Uterus (tissue), 4 donors: ENCODE measurements at places on chromosomes 1 and 21. TPM values are rescaled to one million over a fixed set of nuclear protein-coding genes. Genes with fewer than 3 reads are reported as not detected.

GRCh38 chr1:245054105-245054504 is 100.7 kb upstream of the KIF26B start:
- H3K4me3 ChIP-seq: no peak overlapping the region
- no peaks in the 10 kb centered on the region for H3K36me3 ChIP-seq
- DNase-seq: no peak

GRCh38 chr1:11456965-11457364 is 22.0 kb upstream of the DISP3 start:
- H3K36me3 ChIP-seq: no peaks in the 10 kb centered on the region
- DNase-seq: no peak
- no peak overlapping the region for H3K27ac ChIP-seq
- H3K27me3 ChIP-seq: no peaks in the 10 kb centered on the region
- no peaks in the 10 kb centered on the region for H3K4me1 ChIP-seq

- DNase-seq: no peak
- no peak overlapping the region for H3K27ac ChIP-seq
- no peaks in the 10 kb centered on the region for H3K27me3 ChIP-seq
Measured at GRCh38 chr1:3673381-3674099, 21.2 kb downstream of the TP73 start.

GRCh38 chr21:42154237-42155044 is 64.5 kb upstream of the ABCG1 start:
- DNase-seq: no peak
- no peak overlapping the region for H3K4me3 ChIP-seq
- H3K4me1 ChIP-seq: no peaks in the 10 kb centered on the region

Gene ZSWIM5
- 6.6 TPM for total RNA-seq

Gene DISP3
- 0.90 TPM for total RNA-seq

GRCh38 chr1:225695578-225696337 is 42.8 kb upstream of the ENAH start:
- no peak overlapping the region for H3K4me3 ChIP-seq
- peak overlapping the region; percentile 64 for H3K27ac ChIP-seq
- H3K36me3 ChIP-seq: no peaks in the 10 kb centered on the region
- DNase-seq: no peak
- no peaks in the 10 kb centered on the region for H3K4me1 ChIP-seq

GRCh38 chr1:160375788-160376524 is 9.1 kb downstream of the NHLH1 start:
- H3K4me3 ChIP-seq: no peak overlapping the region
- H3K36me3 ChIP-seq: no peaks in the 10 kb centered on the region
- no peak for DNase-seq
- no peaks in the 10 kb centered on the region for H3K4me1 ChIP-seq
- H3K27ac ChIP-seq: no peak overlapping the region

- H3K27ac ChIP-seq: no peak overlapping the region
- H3K27me3 ChIP-seq: no peaks in the 10 kb centered on the region
- H3K4me1 ChIP-seq: no peaks in the 10 kb centered on the region
- DNase-seq: no peak
- no peaks in the 10 kb centered on the region for H3K36me3 ChIP-seq
Measured at GRCh38 chr1:159214149-159214760, 9.6 kb downstream of the ACKR1 start.

GRCh38 chr1:5543235-5543634 is 449.0 kb downstream of the NPHP4 start:
- peaks cover 7% of the 10 kb centered on the region for H3K27me3 ChIP-seq
- no peaks in the 10 kb centered on the region for H3K4me1 ChIP-seq
- H3K4me3 ChIP-seq: no peak overlapping the region
- H3K27ac ChIP-seq: no peak overlapping the region
- no peak for DNase-seq
- H3K36me3 ChIP-seq: no peaks in the 10 kb centered on the region

Gene GBP6
- not detected for total RNA-seq

DNA sequence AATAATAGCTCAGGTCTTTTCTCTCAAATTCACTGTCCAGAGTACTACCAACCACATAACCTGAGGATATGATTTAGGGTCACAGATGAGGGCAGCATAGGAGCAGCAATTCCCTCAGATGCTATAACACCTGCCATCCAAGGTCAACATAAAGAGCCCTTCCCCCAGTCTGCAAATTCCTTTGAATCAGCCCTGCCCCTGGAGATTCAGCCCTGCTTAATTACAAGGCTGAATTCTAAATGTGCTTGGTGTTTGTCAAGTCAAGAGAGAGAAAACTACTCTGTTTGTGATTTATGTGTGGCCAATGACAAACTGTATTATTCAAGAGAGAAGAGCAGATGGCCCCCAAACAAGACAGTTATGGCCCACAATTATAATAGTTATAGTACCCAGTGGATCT is 195.7 kb upstream of the ADGRL2 start:
- H3K4me3 ChIP-seq: no peak overlapping the region
- no peak for DNase-seq
- no peaks in the 10 kb centered on the region for H3K36me3 ChIP-seq
- H3K4me1 ChIP-seq: no peaks in the 10 kb centered on the region
- H3K27me3 ChIP-seq: no peaks in the 10 kb centered on the region

Gene NES
- 49.6 TPM for total RNA-seq

DNA sequence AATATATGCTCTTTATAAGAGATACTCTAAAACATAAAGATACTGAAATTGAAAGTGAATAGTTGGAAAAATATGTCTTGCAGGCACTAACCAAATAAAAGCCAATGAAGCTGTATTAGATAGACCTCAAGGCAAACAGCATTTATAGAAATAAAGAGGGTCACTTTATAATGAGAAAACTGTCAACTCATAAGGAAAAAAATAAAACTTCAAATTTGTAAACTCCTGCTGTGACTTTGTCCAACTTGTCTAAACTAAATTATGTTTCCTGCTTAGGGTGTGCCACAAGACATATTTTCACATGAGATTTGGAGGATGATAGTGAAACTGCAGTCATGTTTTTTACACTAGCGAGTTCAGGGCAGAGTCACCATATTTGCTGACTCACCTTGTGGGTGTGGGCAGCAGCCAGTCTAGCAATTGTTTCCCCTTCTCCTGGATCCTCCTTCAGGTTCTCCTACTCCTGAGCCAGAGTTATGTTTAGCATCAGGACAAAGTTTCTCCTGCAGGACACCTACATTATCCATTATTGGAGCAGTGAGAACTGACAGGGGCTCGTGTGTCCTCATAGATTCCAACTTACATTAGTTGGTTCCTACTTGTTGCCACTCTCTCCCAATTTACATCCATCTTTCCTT is 43.8 kb downstream of the CD53 start:
- no peak overlapping the region for H3K4me3 ChIP-seq
- no peaks in the 10 kb centered on the region for H3K36me3 ChIP-seq
- DNase-seq: no peak
- no peaks in the 10 kb centered on the region for H3K4me1 ChIP-seq

GRCh38 chr1:56374026-56374974 is 205.1 kb downstream of the PLPP3 start:
- no peaks in the 10 kb centered on the region for H3K36me3 ChIP-seq
- no peaks in the 10 kb centered on the region for H3K27me3 ChIP-seq
- H3K27ac ChIP-seq: no peak overlapping the region
- no peak overlapping the region for H3K4me3 ChIP-seq
- DNase-seq: no peak

Gene GBP4
- 11.5 TPM for total RNA-seq

GRCh38 chr1:32172621-32173245 is 6.7 kb upstream of the TXLNA start:
- H3K4me3 ChIP-seq: no peak overlapping the region
- H3K4me1 ChIP-seq: no peaks in the 10 kb centered on the region
- no peaks in the 10 kb centered on the region for H3K27me3 ChIP-seq
- DNase-seq: no peak

- H3K27me3 ChIP-seq: no peaks in the 10 kb centered on the region
- H3K27ac ChIP-seq: peak overlapping the region; percentile 63
- H3K4me1 ChIP-seq: no peaks in the 10 kb centered on the region
- no peak for DNase-seq
- H3K4me3 ChIP-seq: peak overlapping the region; percentile 59
- H3K36me3 ChIP-seq: no peaks in the 10 kb centered on the region
Measured at GRCh38 chr1:161304927-161305866, 4.6 kb downstream of the MPZ start.

DNA sequence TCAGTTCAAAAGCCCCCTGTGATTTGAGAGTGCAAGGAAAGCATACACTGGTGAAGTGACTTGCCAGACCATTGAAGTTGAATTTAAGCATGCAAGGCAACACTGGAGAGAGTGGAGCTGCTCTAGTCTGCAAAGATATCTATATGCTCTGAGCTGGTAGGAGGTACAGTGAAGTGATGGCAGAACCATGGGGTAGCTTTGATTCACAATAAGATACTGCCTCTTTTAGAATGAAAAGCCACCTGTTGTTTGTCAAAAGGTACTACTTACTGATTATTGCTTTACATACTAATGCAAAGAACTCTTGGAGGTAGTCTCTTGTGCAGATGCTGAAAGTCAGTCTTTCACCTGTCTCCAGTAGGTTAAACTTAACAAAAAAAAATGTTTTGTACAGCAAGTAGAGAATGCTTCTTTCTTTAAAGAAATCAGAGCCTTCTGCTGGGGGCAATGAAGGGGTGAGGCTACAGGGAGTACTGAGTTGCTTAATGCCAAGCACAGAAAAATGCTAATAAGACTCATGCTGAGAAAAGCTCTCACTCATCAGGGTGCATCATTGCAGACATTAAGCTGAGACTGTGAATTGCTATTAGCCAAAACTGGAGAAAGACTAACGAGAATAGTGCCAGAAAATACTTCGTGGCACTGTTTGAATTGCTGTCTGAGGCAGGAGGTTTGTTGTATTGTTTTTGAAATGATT is 1150.5 kb upstream of the TMPRSS15 start:
- no peaks in the 10 kb centered on the region for H3K36me3 ChIP-seq
- H3K27ac ChIP-seq: no peak overlapping the region
- DNase-seq: no peak
- no peak overlapping the region for H3K4me3 ChIP-seq
- H3K27me3 ChIP-seq: no peaks in the 10 kb centered on the region

- no peak for DNase-seq
- H3K27ac ChIP-seq: no peak overlapping the region
- H3K36me3 ChIP-seq: no peaks in the 10 kb centered on the region
- no peak overlapping the region for H3K4me3 ChIP-seq
Measured at GRCh38 chr1:175788586-175789252, 45.3 kb upstream of the TNR start.

GRCh38 chr1:239268007-239268406 is 118.4 kb upstream of the CHRM3 start:
- no peak for DNase-seq
- no peak overlapping the region for H3K4me3 ChIP-seq
- H3K27me3 ChIP-seq: no peaks in the 10 kb centered on the region
- no peaks in the 10 kb centered on the region for H3K36me3 ChIP-seq

Gene C1orf198
- total RNA-seq: 41.0 TPM

- no peaks in the 10 kb centered on the region for H3K36me3 ChIP-seq
- no peak overlapping the region for H3K4me3 ChIP-seq
- no peaks in the 10 kb centered on the region for H3K4me1 ChIP-seq
- no peak for DNase-seq
- no peaks in the 10 kb centered on the region for H3K27me3 ChIP-seq
- no peak overlapping the region for H3K27ac ChIP-seq
Measured at GRCh38 chr1:232611834-232612233, 18.1 kb downstream of the SIPA1L2 start.

GRCh38 chr1:118159569-118159968 is 25.5 kb downstream of the SPAG17 start:
- H3K36me3 ChIP-seq: no peaks in the 10 kb centered on the region
- DNase-seq: no peak
- H3K27me3 ChIP-seq: no peaks in the 10 kb centered on the region
- H3K27ac ChIP-seq: no peak overlapping the region

Gene NTNG1
- 11.9 TPM for total RNA-seq

Gene ZMYM4
- 75.5 TPM for total RNA-seq

- no peaks in the 10 kb centered on the region for H3K27me3 ChIP-seq
- H3K36me3 ChIP-seq: no peaks in the 10 kb centered on the region
- no peaks in the 10 kb centered on the region for H3K4me1 ChIP-seq
- no peak overlapping the region for H3K27ac ChIP-seq
Measured at GRCh38 chr1:227938911-227939790, 8.6 kb downstream of the WNT9A start.

DNA sequence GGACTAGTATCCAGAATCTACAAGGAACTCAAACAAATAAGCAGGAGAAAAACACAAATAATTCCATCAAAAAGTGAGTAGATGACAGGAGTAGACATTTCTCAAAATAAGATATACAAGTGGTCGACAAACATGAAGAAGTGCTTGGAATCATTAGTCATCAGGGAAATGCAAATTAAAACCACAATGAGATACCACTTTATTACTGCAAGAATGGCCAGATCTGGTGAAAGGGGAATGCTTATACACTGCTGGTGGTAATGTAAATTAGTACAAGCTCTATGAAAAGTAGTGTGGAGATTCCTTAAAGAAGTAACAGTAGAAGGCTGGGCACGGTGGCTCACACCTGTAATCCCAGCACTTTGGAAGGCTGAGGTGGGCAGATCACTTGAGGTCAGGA is 73.8 kb downstream of the POU2F1 start:
- H3K27ac ChIP-seq: no peak overlapping the region
- no peaks in the 10 kb centered on the region for H3K27me3 ChIP-seq
- no peaks in the 10 kb centered on the region for H3K4me1 ChIP-seq
- H3K36me3 ChIP-seq: no peaks in the 10 kb centered on the region

Gene DAB1
- total RNA-seq: 0.97 TPM

- no peaks in the 10 kb centered on the region for H3K36me3 ChIP-seq
- DNase-seq: no peak
- H3K4me1 ChIP-seq: no peaks in the 10 kb centered on the region
- H3K27me3 ChIP-seq: no peaks in the 10 kb centered on the region
Measured at GRCh38 chr1:204266504-204267034, 52.8 kb upstream of the GOLT1A start.

DNA sequence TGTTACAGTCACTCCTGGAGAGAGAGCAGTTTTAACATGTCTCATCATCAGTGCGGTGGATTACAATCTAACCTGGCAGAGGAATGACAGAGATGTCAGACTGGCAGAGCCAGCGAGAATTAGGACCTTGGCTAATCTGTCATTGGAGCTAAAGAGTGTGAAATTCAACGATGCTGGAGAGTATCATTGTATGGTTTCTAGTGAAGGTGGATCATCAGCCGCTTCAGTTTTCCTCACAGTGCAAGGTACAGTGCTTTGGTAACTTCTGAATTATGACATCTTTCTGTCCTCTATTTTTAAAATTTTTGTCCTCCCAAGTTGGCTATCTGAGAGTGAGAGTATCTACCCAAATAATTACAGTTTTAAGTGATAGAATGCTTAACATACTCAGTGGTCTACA is 199.4 kb downstream of the HMCN1 start:
- no peak for DNase-seq
- H3K4me1 ChIP-seq: no peaks in the 10 kb centered on the region
- no peak overlapping the region for H3K4me3 ChIP-seq
- H3K27ac ChIP-seq: no peak overlapping the region
